ENCODE measurements at places on chromosomes 6 and 20.

DNA sequence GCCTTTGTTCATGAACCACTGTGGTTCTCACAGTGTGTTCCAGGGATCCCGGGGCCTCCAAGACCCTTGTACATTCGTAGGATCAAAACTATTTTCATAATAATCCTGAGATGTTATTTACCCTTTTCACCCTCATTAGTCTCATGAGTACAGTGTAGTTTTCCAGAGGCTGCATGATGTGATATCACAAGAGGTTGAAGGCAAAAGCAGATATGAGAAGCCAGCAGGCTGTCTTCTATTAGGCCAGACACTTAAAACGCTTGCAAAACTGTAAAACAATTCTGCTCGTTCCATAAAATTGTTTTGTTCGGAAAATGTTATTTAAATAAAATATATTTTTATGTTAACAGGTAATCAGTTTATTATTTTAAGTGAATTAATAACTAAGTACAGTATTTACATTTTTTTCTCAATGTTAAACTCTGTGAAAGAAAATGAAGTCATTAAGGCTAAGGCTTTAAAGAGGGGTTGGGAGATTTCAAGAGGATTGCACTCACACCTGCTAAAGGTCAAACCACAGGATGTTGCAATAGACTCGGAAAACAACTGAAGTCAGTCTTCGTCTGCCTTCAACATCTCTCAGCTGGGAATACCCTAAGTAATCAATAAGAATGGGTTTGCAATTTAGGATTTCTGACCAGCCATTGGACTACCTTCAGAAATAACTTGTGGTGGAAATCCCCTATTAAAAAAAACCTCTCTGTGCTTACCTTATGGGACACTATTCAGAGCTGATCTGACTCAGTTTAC lies 474.2 kb downstream of the KIF16B start:
- no peak for DNase-seq

DNA sequence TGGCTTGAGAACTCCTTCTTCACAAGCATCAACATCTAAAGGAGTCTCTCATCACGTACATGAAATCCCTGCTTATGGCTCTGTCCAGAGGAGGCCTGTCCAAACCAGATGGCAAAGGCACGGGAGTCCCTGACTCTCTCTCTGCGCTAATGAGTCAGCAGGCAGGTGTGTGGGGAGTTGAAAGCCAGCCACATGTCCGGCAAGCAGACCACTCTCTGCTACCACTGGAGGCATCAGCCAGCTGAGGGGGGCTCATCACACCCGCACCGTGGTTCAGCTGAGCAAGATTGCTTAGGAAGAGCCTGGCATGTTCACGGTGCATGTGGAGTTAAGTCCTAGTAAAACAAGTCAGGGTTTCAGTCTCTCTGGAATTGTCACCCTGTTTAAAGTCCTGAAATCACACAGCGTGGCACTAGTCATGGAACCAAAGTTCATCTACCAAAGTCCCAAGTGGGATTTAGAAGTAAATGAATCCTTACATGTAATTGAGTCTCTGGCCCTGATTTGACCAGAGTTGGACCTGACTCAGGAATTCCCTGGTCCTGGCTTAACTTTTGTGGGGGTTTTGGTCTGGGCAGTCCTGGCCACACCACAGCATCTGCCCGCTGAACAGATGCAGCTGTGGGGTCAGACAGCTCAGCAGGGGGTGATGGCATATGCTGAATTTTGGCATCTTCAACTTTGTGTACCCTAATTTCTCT lies 155.2 kb upstream of the RIN2 start:
- DNase-seq, result no peak

GRCh38 chr6:97465877-97466561 lies 183.0 kb upstream of the MMS22L start:
- no peak for DNase-seq

GRCh38 chr6:134379076-134379475 lies 61.2 kb upstream of the SGK1 start:
- DNase-seq, result peak; percentile 62

DNA sequence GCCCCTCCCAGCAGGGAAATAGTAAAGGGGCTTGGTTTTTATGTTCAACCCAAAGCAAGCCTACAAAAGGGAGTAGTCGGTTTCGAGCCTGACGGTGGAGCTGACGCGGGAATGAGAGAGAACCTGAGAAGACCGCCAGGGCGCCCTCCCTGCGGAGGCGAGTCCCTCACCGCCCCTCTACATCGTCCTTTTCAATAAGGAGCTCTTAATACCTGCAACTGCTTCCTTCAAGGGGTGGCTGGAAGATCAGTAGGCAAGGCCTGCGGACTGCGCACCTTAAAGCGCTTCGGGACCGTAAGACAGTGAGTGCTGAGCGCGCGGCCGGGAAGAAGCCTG lies 709 bp upstream of the ZNF76 start:
- DNase-seq, result no peak

DNA sequence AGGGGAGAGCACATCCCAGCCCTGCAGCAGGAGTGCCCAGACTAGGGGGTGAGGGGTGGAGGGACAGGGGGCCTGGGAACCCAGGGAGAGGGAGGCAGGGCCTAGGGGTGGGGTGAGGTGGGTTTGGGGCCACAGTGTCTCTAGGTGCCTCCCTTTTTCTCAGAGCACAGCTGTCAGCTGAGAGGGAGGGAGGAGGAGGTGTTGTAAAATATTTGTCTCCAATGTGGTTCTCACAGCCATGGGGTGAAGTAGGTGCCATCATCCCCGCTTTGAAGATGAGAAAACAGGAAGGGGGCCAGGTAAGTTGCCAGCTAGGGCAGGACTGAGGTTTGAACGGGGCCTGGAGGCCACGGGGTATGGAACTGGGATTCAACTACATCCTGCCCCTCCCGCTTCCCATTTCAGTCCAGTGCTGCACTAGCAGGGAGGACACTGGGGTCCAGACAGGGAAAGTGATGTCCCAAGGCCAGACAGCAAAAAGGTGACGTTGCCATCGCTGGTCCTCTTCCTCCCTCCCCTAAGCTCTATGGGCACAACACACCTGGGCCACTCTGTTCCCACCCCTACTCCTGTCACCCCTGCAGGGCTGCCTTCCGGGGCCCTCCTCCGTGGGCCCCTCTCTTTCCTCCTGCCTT lies 20.3 kb downstream of the PACSIN1 start:
- no peak for DNase-seq

DNA sequence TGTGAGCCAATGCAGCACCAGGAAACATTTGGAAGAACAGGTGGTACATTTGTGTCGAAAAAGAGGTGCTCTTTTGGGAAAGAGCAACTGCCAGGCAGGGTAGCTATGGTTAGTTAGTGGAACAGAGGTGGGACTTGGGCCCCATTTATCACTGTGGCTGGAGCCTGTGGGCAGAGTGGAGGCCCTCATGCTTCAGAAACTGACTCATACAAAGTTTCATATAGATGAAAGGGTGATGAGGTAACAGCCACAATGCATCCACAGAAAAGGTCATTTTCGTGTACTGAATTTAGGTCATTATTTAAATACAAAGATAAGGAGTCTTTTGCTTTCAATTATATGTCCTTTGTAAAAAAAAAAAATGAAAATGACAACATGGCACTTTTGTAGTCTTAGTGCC lies 76.4 kb upstream of the HS3ST5 start:
- no peak for DNase-seq

DNA sequence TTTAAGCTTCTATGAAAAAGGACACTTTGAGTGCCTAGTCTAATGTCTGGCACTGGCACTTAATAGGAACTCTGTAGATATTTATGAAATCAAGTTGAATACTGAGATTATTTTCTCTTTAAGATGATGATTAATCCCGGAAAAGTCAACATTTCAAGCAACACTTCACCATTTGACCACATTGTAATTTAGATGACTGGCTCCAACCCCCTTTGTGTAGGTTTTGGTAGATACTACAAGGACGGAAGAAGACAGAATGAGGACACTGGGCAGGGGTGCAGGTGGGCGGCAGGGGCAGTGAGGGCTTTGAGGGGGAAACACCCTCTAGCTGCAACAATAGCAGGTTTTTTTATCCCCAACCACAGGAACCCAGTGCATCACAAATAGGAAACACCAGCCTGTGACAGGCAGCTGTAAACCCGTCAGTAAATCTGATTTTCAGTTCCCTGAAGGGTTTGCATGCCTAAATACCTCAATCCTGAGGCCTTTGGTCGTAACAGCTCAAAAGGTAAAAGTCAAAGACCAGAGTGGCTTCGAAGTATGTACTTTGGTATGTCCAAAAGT lies 4.6 kb downstream of the DTNBP1 start:
- DNase-seq, result no peak

DNA sequence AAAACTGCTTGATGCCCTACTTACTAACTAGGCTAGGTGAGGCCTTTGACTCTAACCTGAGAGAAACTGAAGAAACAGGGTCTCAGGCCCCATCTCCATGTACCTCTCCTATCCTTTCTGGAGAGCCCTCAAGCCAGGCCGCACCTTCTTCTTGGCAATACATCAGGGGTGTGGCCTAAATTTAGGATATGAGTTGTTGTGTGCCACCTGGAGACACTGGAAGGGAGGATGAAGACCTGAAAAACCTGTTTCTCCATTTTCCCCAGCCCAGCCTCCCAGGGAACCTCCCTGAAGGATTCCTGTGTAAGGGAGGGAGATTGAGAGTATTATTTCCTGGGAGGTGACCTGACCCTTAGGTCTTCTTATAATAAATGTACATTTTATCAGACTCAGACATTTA lies 3.1 kb downstream of the LY6G6D start:
- peak; percentile 95 for DNase-seq

Measured in LNCaP clone FGC (cell line).